ENCODE measurements at places on chromosomes 1 and 21.
A peak's percentile ranks its signal among the peaks of the same experiment; 100 is the strongest.

DNA sequence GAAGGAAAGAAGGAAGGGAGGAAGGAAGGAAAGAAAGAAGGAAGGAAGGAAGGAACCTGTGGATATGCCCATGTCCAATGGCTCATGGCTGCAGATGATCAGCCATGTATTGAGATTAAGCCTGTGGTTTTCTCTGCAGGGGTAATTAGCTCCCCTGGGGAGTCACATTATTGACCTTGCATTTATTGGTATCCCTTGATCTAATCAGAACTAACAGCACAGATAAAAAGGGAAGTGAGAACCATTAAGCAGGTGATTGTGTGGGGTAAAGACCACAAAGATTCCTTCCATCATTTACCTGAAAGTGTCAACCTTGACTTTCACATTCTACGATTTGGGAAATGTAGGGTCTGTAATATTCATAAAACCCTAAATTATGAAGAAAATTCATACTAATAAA lies 390.7 kb downstream of the BRINP2 start:
- DNase-seq: no peak

- no peak for DNase-seq
Measured at GRCh38 chr1:98299861-98300260, 361.7 kb upstream of the SNX7 start.

DNA sequence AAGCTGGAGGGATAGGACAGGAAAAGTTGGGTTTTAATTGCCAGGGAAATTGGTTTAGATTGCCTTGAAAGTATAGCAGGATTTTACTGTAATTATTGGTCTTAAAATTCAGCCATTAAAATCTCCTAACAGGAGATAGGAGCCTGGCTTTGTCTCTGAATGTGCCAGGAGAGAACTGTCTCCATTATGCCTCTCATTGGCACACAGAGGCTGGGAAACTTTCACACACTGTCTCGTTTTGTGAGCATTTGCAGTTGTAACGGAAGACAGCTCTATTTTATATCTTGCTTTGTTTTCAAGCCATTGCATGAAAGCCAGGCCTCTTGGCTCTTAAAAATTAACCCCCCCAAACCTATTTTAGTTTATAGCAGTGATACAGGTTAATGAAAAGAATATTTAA lies 12.5 kb downstream of the DNAJC6 start:
- DNase-seq: no peak

- DNase-seq: no peak
Measured at GRCh38 chr1:89518221-89518631, 6.4 kb upstream of the LRRC8B start.

DNA sequence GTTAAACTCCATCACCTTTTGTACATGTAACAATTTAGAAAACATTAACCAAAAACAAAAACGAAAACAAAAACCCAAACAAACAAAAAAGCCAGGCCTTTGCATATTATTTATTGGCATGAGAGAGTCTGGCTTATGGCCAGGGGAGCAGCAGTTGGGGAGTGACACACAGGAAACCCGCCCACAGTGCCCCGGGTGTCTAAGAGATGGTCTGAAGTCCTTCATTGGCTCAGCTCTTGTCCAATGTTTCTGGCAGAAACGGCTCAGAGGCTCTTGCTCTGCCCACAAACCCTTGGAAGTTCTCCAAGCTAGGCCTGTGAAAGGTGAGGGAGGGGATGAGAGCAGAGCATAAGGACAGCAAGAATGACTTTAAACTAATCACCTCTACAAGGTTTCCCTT lies 131.5 kb downstream of the CNIH3 start:
- DNase-seq: no peak

DNA sequence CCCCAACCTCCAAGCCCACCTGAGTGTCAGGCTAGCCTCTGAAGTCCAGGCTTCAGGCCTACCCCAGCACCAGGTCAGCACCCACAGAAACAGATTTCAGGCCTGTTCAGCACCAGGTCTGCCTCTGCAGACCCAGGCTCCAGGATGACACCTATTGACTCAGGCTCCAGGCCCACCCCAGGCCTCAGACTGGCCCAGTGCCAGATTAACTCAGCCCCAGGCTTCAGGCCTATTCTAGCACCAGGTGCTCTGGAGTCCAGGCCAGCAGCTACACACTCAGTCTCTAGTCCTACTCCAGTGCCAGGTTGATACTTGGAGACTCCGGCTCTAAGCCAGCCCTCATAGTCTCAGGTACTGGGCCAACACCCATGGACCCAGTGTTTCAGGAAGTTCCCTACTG lies 541.7 kb upstream of the PBX1 start:
- DNase-seq: no peak

DNA sequence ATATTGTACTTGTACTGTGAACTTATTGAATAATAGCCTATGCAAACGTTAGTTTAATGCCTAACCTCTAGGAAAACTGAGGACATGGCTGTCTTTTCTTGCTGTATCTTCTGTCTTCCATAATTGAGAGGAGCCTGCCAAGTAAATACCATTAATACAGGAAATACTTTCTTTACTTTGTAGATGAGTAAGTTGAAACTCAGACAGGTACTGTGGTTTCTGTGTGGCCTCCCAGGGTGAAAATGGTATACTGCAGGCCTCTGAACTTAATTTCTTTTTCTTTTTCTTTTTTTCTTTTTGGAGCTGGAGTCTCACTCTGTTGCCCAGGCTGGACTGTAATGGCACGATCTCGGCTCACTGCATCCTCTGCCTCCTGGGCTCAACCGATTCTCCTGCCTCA lies 208.8 kb upstream of the ADGRL4 start:
- DNase-seq: no peak

DNA sequence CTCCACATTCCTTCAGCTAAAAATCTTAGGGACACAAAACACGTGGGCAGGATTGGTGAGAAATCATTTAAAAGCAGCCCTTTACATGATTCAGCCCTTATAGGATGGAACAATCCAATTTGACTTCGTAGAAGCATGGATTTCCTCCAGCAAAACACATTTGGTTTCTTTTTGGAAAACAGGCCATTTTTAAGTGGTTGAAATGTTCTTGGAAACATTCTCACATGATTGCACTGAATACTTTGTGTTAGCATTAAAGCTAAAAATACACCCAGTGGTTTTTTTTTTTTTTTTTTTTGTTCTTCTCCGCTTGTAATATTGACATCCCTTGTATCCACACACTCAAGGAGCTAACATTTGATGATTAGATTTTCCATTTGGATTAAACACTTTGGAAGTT lies 42.1 kb upstream of the ABCG1 start:
- DNase-seq: no peak

DNA sequence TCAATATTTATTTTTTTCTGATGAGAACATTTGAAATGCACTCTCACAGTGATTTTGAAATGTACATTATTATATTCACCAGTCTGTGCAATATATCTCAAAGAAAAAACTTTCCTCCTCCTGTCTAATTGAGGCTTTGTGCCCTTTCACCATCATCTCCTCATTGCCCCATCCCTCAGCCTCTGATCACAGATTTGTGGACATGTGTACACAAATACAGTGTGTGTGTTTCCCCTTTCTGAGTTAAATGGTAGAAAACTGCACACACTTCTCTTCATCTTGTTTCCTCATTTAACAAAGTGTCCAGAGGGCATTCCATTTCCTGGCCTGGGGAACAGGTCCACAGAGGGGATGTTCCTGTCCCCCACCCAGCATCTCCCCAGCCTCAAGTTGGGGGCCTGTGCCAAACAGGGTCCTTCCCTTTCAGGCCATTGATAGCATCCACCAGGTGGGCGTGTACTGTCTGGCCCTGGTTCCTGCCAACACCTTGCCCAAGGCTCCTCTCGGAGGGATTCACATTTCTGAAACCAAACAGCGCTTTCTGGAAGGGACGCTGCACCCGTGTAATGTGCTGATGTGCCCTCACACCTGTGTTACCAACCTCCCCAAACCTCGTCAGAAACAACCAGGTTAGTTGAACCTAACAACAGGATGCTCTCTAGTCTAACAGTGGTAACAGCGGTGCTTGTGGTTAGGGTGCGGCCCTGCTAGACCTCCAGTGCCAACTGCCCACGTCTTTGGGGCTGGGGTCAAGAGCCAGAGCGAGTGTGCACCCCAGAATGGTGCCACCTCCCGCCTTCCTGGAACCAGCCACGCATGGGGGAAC lies 54.6 kb downstream of the S100B start:
- peak; percentile 76 for DNase-seq

DNA sequence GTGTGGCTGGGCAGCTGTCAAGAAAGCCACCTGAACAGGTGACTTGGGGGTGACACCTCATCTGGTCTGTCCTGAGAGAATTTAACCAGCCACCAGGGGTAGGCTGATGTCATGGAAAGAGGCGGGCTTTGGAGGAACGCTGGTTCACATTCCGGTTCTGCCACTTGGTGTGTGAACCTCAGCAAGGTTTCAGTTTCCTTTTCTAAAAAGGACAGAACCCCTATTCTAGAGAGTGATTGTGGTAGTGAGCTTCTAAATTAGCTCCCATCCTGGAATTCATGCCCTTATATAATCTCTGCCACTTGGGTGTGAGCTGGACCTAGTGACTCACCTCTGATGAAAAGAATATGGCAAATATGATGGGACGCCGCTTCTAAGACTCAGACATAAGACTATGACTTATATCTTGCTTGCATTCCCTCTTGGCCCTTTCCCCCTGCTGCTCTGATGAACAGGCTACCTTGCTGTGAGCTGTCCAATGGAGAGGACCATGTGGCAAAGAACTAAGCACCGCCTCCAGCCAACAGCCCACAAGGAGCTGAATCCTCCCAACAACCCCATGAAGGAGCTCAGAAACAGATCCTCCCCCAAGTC lies 332.1 kb downstream of the RRAGC start:
- peak; percentile 34 for DNase-seq

- no peak for DNase-seq
Measured at GRCh38 chr1:41622859-41623732, 138.6 kb upstream of the EDN2 start.

DNA sequence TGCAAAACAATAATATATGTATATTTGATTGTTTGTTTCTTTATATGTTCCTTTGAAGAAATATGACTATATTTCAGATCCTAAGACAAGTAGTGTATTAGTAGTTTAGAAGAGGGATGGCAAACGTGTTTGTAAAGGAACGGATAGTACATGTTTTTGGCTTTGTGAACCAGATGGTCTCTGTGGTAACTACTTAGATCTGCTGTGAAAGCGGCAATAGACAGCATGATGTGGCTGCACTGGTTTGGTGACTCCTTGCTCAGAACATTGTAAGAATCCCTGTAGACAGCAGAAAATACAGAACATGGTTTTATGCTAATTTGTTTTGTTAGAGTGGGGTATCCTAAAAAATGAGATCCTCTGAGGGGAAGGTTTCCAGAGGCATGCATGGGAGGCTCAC lies 3.1 kb downstream of the ACADM start:
- no peak for DNase-seq

- no peak for DNase-seq
Measured at GRCh38 chr1:71154429-71154828, 73.6 kb upstream of the ZRANB2 start.

DNA sequence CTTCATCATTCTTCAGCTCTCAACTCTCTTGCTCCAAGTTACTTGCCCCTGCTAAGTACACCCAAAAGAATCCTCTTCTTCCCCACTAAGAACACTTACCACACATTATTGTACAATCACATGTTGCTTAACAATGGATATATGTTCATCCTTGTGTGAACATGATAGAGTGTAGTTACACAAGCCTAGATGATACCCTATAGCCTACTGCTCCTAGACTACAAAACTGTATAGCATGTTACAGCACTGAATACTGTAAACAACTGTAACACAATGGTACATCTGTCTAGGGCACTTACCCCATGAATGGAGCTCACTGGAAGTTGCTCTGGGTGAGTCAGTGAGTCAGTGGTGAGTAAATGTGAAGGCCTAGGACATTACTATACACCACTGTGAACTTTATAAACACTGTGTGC lies 77.4 kb downstream of the RERE start:
- no peak for DNase-seq

DNA sequence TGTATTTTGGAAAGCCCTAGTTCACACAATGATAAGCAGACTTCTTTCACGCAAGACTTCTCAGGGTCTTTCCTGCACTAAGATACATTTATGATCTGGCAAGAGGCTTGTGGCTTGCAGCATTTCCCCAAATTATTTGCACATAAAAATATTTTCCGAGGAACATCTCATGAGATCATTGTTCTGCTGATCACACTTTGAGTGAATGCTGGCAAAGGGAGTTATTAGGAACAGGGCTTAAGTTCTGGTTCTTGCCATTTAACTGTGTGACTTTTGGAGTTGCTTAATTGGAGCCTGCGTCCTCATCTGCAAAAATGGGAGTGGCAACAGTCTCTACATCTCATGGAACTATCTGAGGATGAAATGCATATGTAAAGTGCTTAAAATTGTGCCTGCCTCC lies 50.2 kb downstream of the GADD45A start:
- no peak for DNase-seq

GRCh38 chr1:17485281-17485680 lies 45.8 kb upstream of the RCC2 start:
- DNase-seq: peak; percentile 13

DNA sequence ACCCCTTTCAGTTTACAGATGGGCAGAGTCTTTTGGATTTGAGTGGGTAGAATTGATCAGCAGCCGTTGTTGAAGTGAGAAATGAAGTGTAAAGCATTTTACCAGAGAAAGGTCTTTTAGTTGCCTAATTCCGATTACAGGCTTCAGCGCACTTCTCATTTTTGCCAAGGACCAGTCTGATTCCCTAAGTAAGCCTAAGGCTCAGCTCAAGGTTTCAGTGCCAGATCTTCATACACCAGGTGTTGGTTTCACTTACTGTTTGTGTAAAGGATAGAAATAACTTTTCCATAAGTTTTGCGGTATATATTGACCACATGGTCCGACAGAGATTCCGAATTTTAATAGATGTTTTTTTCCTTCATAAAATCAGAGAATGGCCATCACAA lies 83.9 kb upstream of the BMP8A start:
- DNase-seq: no peak

DNA sequence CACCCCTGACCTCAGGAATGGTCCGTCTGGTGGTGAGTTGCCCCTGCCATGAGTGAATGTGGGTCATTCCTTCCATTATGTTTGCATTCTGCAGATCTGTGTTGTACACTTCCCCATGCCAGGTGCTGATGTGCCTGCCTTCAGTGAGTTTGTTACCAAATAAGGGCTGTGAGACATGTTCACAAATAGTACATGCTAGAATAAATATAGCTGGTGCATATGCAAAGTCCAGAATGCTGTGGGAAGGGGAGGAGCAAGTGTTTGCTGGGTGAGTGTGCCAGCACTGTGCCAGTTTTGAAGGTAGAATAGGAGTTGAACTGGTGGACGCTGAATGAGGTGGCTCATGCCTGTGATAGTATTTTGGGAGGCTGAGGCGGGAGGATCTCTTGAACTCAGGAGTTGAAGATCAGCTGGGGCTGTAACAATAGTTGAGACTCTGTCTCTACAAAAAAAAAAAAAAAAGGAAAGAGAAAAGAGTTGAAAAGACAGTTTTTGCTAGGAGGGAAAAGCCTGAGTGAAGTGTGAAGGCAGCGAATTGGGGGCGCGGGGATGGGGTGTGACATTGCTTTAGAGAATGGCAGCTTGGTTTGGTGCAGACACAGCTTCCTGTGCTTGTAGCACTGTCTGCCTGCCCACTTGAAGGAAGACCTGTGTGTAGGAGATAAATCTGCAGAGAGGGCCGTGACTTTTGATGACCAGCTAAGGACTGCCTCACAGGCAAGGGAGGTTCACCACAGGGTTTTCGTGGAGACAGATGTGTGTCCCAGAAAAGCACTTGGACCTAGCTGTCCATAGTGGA lies 61.1 kb downstream of the LGR6 start:
- no peak for DNase-seq

- no peak for DNase-seq
Measured at GRCh38 chr1:90127288-90127953, 132.5 kb downstream of the ZNF326 start.

GRCh38 chr1:85128316-85128715 lies 72.5 kb downstream of the SYDE2 start:
- no peak for DNase-seq
